ENCODE measurements at places on chromosomes 7 and 10.

DNA sequence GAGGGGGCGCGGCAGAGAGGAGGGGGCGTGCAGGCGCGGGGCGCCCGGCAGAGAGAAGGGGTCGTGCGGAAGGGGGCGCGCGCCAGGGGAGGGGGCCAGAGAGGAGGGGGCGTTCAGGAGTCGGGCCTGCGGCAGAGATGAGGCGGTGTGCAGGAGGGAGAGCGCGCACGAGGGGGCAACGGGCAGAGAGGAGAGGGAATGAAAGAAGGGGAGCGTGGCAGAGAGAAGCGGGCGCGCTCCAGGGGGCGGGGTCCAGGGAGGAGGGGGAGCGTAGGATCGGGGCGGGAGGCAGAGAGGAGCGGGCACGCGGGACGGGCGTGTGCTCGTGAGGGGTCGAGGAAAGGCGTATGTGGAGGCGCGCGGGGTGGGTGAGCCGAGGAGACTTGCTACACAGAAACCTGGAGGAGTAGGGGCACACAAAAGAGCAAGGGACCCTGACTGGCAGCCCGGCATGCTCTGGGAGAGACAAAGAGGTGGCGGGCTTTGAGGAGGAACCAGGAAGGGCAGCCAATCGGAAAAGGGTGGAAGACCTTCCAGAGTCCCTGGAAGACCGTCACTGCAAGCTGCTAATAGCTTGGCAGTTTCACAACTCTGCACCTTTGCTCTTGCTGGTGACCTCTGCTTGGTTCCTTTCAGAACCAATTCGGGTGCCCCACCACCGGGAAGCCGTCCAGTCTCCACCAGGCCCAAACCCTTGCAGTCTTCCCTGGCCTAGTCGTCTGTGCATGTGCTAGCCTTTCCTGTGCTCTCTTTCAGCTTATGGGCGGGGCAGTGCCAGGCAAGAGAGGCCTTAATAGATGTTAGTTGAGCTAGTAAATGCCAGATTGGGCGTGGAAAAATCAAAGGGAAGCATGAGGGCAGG, 639 bp downstream of the DYDC2 start:
- DNase-seq: no peak

DNA sequence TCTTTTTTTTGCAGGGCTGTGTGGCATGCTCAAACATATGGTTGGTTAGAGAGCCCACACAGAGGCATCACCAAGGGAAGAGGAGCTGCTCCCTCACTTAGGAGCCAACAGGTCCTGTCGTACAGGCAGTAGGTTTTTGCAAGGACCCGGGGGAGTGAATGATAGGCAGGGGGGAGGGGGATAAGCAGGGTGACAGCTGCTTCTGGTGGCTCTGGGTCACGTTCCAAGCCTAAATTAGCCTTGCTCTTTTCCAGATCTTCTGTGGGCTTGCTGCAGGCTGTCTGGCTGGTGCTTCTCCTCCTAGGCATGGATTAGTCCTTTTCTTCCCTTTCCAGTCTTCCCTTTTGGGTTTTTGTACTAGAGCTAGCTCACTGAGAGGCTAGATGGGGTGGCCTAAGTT, 117.7 kb upstream of the PODXL start:
- no peak for DNase-seq

DNA sequence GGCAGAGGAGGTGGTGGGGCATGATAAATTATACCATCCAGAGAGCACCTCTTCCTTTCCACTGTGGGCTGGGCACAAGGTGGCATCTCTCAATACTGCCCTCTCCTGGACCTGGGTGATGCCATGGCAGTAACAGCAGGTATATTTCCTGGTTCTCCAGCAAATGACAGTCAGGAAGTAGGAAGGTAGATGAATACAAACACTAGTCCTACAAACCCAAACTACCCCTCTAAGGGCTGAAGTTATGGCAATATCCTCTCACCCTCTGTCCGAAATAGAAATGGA, 1004.9 kb downstream of the KCNMA1 start:
- DNase-seq: no peak

DNA sequence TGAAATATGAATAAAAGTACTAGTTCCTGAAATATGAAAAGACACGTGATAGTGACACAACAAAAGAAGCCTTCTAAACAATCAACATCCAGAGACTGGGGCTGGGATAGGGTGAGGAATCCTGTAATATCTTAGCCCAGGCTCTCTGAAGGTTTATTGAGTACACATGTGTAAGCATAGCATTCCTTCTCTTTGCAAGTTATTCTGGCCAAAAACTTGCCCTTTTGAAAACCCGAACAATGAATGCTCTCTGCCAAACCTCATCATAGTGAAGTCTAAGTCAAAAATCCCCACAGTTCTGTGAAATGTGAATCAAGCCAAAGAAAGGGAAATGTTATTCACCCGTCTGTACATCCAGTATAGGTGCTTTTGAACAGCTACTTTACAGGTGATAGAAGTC, 11.6 kb downstream of the SEMA3D start:
- no peak for DNase-seq

- no peak for DNase-seq
Measured at GRCh38 chr10:52778511-52779392, 6.2 kb upstream of the MBL2 start.

DNA sequence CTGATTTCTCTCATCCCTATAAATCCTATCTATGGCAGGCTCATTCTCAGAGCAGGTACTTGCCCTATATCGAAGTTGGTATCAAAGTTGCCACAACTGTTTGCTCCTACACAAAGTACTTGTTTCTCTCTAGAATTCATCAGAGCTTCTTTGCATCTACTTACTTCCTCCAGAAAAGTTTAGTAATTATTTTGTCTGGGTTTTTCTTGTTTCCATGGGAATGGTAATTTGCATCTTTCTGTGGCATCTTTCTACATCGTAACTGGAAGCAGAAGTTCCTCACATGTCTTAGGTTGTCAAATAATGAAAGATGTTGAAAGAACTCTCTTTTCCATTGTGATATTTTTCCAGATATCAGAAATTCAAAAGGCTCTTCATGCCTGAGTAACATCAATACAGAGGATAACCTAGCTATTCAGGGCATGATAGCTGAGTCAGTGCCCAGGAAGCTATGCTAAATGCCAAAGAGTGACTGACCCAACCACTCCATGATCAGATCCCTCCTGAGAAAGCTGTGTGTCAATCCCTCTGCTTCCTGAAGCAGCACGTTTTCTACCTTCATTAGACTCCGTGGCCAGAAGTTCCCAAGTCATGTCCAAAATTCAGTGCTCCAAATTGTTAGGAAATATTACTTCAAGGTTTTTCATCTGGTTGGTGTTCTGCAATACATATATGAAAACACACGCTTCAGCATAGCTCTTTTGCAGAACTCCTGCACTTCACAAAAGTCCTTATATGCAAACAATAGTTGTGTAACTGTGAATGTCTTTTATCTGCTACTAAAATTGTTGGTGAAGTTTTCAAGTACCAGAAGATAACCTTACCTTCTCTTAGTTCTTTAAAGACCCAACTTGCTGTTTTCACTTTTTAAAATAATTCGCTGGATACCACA, 216.5 kb downstream of the VTI1A start:
- no peak for DNase-seq

DNA sequence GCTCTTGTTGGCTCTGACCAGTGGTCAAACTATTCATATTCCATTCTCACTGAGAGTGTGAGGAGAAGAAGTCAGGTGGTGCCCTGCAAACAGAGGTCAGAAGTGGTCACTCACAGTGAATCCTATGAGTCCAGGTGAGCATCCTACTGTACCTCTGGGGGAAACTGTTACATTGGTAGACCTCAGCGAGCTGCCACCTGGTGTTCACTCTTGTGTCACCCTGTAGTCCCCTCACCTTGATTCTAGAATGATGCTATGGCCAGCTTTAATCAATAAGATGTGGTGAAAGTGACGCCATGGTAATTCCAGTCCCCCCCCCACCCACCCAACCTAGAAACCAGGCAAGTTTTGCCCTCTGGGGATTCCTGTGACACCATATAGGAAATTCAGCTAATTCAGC, 1.2 kb upstream of the AMPH start:
- DNase-seq: no peak

DNA sequence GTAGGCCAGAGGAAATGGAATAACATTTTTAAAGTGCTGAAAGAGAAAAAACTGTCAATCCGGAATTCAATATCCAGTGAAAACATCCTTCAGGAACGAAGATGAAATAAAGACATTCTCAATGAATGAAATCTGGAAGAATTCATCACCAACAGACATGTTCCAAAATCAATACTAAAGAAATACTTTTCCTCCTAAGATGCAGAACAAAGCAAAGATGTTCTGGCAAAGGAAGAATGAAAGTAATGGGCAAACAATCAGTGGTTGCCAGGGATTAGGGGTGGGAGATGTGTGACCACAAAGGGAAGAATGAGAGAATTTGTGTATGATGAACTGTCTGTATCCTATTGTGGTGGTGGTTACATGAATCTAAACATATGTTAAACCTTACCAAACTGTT, 52.8 kb upstream of the EEPD1 start:
- DNase-seq: no peak

GRCh38 chr7:121797657-121798452, 75.1 kb upstream of the PTPRZ1 start:
- peak; percentile 52 for DNase-seq

DNA sequence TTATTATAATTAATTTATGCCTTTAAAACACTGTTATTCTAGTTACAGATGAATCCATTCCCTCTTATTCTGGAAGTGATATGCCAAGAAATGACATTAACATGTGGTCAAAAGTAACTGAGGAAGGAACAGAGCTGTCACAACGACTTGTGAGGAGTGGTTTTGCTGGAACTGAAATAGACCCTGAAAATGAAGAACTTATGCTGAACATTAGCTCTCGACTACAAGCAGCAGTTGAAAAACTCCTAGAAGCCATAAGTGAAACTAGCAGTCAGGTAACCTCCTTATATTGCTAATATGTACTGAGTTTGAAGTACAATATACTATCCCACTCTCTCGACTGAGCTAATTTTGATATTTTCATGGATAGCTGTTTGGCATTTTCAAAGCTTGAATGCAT, 81.6 kb downstream of the CYP51A1 start:
- DNase-seq: no peak

DNA sequence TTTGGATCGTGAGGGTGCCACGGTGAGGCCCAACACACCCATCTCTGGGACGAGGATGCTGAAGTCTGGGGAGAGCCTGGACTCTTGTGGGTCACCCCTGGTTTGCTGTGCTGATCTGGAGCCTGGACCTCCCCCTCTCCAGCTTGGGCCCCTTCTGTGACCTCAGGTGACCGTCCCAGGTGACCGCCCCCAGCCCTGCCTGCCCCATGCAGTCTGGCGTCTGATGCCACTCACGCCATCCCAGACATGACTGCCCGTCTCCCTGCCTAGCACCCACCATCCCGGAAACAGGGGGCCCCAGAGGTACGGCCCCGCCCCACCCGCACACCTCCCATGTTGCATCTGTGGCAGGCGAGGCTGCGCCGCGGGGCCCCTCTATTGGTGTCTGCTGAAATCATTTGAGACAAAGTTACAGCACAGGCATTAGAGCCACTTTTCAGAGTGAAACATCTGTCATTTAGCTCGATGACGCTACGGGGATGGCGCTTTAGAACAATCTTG, 21.1 kb downstream of the UNCX start:
- DNase-seq: no peak

- DNase-seq: no peak
Measured at GRCh38 chr10:87930934-87931835, 67.8 kb downstream of the PTEN start.

DNA sequence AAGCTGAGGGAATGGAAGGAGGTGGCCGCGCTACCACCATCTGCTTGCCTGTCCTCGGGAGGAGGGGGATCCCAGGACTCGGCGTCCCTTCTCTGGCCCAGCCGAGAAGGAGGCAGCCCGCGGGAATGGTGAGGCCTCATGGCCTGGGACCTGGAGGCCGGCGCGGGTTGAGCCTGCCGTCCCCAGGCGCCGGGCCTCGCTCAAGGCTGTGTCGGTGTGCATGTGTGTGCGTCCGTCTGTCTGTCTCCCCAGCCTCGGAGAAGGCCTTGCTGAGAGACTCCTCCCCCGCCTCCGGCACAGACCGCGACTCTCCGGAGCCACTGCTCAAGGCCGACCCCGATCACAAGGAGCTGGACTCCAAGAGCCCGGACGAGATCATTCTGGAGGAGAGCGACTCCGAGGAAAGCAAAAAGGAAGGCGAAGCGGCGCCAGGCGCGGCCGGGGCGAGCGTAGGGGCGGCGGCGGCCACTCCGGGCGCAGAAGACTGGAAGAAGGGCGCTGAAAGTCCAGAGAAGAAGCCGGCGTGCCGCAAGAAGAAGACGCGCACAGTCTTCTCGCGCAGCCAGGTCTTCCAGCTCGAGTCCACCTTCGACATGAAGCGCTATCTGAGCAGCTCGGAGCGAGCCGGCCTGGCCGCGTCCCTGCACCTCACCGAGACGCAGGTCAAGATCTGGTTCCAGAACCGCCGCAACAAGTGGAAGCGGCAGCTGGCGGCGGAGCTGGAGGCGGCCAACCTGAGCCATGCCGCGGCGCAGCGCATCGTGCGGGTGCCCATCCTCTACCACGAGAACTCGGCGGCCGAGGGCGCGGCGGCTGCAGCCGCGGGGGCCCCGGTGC, 1.3 kb downstream of the HMX3 start:
- no peak for DNase-seq

GRCh38 chr10:95214793-95215192, 20.8 kb downstream of the ACSM6 start:
- peak; percentile 88 for DNase-seq
